PC-3 (cell line): ENCODE measurements at places on chromosomes 13 and 19.

- peaks cover 23% of the 10 kb centered on the region for H3K4me1 ChIP-seq
- H3K27me3 ChIP-seq: no peaks in the 10 kb centered on the region
- no peak overlapping the region for H3K4me3 ChIP-seq
- DNase-seq: no peak
- H3K27ac ChIP-seq: no peak overlapping the region
These were observed 42.8 kb upstream of the MEDAG start for GRCh38 chr13:30863231-30863630.

- H3K4me3 ChIP-seq: no peak overlapping the region
- DNase-seq: no peak
- no peaks in the 10 kb centered on the region for H3K36me3 ChIP-seq
- no peaks in the 10 kb centered on the region for H3K4me1 ChIP-seq
These were observed 15.4 kb downstream of the TMEM272 start for GRCh38 chr13:51829568-51829899.

- no peak overlapping the region for H3K27ac ChIP-seq
- H3K4me3 ChIP-seq: no peak overlapping the region
- H3K4me1 ChIP-seq: no peaks in the 10 kb centered on the region
- peaks cover 68% of the 10 kb centered on the region for H3K27me3 ChIP-seq
- no peaks in the 10 kb centered on the region for H3K36me3 ChIP-seq
- DNase-seq: no peak
These were observed 142.3 kb upstream of the ARGLU1 start for GRCh38 chr13:106710266-106710665.

GRCh38 chr13:112932971-112933370 lies 36.0 kb upstream of the MCF2L start:
- H3K27ac ChIP-seq: no peak overlapping the region
- H3K4me1 ChIP-seq: peaks cover 5% of the 10 kb centered on the region
- H3K4me3 ChIP-seq: no peak overlapping the region

DNA sequence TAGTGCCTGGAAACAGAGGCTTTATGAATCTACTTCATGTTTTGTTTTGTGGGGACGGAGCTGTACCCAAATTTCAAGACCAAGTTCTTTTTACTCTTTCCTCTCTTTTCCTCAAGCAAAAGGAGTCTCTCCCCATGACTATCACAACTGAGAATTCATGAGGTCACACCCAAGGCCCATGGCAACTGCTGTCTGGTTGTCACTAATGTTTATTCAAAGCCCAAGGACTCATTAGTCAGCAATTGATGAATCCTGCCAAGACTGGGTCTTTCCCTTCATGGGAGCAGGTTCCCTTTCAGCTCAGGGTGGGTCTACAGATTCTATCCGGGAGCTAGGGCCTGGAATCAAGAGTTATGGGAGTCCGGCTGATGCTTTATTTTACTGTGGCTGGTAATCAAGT lies 441.5 kb upstream of the PCDH20 start:
- H3K27me3 ChIP-seq: no peaks in the 10 kb centered on the region
- no peaks in the 10 kb centered on the region for H3K36me3 ChIP-seq
- no peaks in the 10 kb centered on the region for H3K4me1 ChIP-seq
- H3K27ac ChIP-seq: no peak overlapping the region
- DNase-seq: no peak
- no peak overlapping the region for H3K4me3 ChIP-seq

DNA sequence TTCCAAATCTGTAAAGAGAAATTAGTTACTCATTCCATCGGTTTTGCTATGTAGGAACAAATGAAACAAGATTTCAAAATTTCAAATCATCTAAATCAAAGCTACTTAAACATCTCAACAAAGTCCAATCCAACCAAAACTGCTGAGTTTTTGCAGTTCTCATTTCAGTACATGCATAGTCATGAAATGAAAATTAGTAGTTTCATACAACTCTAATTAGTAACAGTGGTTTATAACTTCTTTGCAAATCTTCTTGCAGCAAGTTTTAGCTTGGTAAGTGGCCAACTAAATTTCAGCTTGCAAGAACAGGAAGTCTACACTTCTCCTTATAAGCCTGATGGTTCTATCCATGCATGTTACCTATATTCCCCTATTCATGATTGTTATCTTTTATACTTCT lies 75.6 kb downstream of the SPRY2 start:
- no peaks in the 10 kb centered on the region for H3K4me1 ChIP-seq
- H3K27me3 ChIP-seq: no peaks in the 10 kb centered on the region
- no peak for DNase-seq
- no peak overlapping the region for H3K4me3 ChIP-seq
